ENCODE measurements at places on chromosomes 12 and 14.

GRCh38 chr12:111304642-111305071, 64.2 kb downstream of the PHETA1 start:
- H3K27me3 ChIP-seq: no peaks in the 10 kb centered on the region
- no peak overlapping the region for H3K4me3 ChIP-seq
- H3K36me3 ChIP-seq: no peaks in the 10 kb centered on the region
- no peaks in the 10 kb centered on the region for H3K4me1 ChIP-seq
- DNase-seq: no peak

- no peak overlapping the region for H3K4me3 ChIP-seq
- H3K27me3 ChIP-seq: no peaks in the 10 kb centered on the region
- no peak overlapping the region for H3K27ac ChIP-seq
- H3K4me1 ChIP-seq: no peaks in the 10 kb centered on the region
Measured at GRCh38 chr14:80850197-80850814, 91.2 kb downstream of the CEP128 start.

DNA sequence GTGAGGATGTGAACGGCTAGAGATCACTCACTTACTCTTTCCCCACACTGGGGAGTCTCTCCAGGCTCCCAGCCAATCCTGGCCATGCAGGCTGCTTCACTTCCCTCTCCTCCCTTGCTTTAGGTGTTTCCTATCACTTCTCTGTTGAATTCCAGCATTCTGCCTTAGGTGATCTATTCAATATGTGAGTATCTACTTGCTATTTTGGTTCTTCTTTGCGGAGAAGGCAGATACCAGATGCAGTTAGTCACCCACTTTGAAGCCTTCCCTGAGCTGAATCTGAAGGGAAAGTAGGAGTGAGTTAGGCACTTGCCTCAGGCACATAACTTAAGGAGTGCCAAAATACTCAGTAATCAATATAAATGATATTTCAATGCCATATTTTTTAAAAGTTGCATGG, 36.0 kb upstream of the FAR2 start:
- no peak for DNase-seq
- no peaks in the 10 kb centered on the region for H3K4me1 ChIP-seq
- H3K36me3 ChIP-seq: no peaks in the 10 kb centered on the region

GRCh38 chr12:190881-191280, 23.1 kb downstream of the SLC6A12 start:
- no peak overlapping the region for H3K4me3 ChIP-seq
- no peak for DNase-seq
- 0 out of 2 replicates have a peak, but pooled peaks cover 1% of the 10 kb centered on the region for H3K4me1 ChIP-seq
- H3K27ac ChIP-seq: no peak overlapping the region
- peaks cover 2% of the 10 kb centered on the region for H3K27me3 ChIP-seq
- no peaks in the 10 kb centered on the region for H3K36me3 ChIP-seq

GRCh38 chr12:8572507-8572906, 31.8 kb upstream of the CLEC4E start:
- no peaks in the 10 kb centered on the region for H3K36me3 ChIP-seq
- no peaks in the 10 kb centered on the region for H3K27me3 ChIP-seq
- H3K4me3 ChIP-seq: no peak overlapping the region

- no peaks in the 10 kb centered on the region for H3K36me3 ChIP-seq
- peaks cover 3% of the 10 kb centered on the region for H3K4me1 ChIP-seq
- H3K4me3 ChIP-seq: no peak overlapping the region
- H3K27me3 ChIP-seq: peaks cover 54% of the 10 kb centered on the region
- no peak overlapping the region for H3K27ac ChIP-seq
Measured at GRCh38 chr12:57739387-57739786, 845 bp upstream of the AGAP2 start.
